ENCODE measurements at places on chromosomes 4 and X.

GRCh38 chr4:184355111-184355604, 119.2 kb downstream of the IRF2 start:
- peak; percentile 82 for DNase-seq

- DNase-seq, result peak; percentile 75
These were observed 28.9 kb downstream of the SNX25 start for GRCh38 chr4:185238215-185238681.

- peak; percentile 70 for DNase-seq
These were observed at the start of gene VEGFC for GRCh38 chr4:176792326-176793059. Gene VEGFC, minus strand, starts transcription at chr4:176792922. Its CDS starts 611 bp downstream, at chr4:176792311.

- no peak for DNase-seq
These were observed 160.0 kb upstream of the ARX start for GRCh38 chrX:25175743-25176142.

DNA sequence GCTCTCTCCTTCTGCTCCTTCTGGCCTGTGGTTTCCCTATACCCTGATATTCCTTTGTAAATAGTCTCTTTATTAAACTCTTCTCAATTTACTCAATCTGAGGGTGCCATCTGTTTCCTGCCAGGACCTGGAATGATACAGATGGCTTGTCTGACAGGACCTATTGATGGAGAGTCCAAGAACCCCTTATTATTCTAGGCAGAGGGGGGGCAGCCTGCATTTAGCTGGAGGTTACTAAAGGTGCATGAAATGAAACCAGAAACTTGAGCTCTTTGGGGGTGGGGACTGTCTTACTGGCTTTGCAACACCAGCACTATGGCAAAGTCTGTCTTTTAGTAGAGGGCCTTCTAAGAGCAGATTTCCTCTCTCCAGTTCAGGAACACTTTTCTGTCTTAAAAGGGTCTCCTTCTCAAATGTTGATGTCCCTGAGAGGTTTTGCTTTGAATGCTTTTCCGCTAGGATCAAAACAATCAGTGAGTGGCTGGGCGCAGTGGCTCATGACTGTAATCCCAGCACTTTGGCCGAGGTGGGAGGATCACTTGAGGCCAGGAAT, 162.5 kb upstream of the MED14 start:
- no peak for DNase-seq

DNA sequence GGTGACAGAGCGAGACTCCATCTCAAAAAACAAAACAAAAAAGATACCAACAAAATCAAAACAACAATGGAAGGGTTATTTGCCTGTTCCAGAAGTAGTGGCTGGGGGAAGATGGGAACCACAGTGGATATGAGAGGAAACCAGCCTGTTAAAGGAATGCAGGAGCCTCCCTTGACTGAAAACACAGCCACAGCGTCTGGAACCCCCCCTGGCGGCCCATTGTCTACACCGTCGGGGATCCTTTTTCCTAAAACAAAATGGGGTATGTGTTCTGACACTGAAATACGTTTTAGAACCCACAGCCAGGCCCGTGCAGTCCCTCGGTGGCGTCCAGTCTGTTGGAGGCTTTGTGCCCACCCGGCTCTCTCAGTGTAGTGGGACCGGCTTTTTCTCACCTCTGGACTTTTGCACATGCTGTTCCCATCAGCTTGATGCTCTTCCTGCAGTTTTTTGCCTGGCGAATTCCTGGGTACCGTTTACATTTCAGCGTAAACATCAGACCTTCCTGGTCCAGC, 19.6 kb downstream of the PIGG start:
- no peak for DNase-seq

GRCh38 chrX:101362116-101362515, 13.6 kb upstream of the TIMM8A start:
- DNase-seq, result no peak

- DNase-seq, result peak; percentile 12
These were observed 62.7 kb downstream of the TRIM2 start for GRCh38 chr4:153266988-153267387.

DNA sequence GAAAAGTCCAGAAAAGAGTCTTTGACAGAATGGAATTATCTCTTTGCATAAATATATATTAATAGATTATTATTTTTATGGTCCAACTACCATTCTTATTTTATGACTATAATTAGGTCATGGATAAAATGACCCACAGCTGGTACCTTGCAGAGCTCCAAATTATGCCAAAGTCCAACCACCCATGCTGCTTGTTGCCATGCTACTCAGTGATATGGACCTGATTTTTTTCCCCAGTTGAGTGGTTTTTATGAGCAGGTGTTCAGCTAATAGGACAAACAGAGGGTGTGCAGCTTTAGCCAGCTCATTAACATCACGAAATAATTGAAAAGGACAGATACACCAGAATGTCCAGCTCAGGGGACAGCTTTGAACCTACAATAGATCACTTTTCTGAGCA, 9.7 kb downstream of the HOPX start:
- DNase-seq, result no peak

DNA sequence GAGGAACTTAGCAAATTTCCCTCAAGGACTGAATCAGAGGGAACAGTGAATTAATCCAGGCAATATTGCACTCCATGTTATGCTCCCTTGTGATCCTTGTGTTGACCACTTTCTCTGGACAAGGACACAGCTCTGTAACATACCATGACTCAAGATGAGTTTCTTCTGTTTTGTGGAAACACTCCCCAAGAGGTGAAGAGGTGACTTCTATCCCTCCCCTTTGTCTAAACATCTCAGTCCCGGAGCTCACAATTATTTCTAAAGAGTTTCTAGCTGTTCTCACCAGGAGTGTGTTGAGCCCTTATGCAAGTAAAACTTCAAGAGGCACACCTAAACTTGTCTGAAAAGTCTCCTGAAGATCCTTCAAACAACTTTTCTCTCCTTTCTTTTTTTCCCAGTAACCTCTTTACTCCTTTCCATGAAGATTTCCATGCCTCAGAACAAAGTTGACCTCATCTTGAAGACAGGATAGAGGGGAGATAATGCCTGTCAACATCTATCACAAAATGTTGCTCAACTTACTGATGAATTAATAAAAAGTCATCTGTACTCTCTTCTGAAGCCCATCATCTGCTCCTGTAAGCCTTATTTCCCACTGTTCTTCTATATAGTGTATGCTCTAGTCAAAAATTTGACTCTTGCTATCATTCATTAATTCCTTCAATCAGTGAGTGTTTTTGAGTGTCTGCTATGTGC, 429.1 kb downstream of the SPRY1 start:
- DNase-seq, result peak; percentile 85

Measured in HCEC 1CT (cell line).